Kidney (tissue), 22 donors: ENCODE measurements at places on chromosomes 5 and 9. TPM values are rescaled to one million over a fixed set of nuclear protein-coding genes. Genes with fewer than 3 reads are reported as not detected.

PDE8B gene
- total RNA-seq, result 4.5 TPM

GRCh38 chr9:20476912-20477521 is 145.3 kb downstream of the MLLT3 start:
- DNase-seq, result peak; percentile 16

DNA sequence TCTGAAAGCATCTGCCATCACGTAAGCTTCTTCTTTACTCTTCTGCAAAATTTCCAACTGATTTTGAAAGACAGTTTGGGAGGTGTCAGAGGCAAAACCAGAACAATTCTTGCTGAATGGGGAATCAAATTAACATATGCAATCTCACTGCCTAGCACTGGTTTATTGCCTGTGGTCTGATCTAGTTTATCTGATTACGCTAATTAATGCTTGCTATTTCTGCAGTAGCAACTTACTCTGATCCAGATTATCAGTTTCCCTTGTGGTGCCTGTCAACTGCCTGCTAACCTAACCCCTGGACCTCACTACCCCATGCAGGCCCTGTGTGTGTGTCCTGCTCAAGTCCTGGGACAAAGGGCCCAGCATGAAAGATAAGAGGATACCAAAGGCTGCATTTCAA is 40.3 kb downstream of the CCDC125 start:
- no peak for DNase-seq

- no peak for DNase-seq
These were observed 11.1 kb downstream of the PTTG1 start for GRCh38 chr5:160432787-160433186.

PCDHB2 gene
- total RNA-seq, result 2.9 TPM

DNA sequence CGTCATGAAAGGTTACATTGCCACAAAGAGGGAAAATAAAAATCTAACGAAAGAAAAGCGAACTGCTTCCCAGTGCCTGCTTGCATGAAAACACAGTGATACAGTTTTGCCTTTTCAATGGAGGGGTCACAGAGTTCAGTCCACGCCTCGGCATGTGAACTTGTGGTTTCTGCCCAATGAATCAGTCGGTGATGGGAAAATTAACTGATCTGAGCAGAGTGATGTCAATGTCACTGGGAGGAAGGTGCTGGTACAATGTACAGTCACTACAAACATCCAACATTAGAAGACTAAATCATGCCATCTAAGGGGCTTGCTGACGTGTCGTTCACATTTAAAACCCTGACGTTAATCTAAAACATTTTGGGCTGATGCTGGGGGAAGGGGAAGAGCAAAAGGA is 151.8 kb upstream of the MSX2 start:
- no peak for DNase-seq

DNA sequence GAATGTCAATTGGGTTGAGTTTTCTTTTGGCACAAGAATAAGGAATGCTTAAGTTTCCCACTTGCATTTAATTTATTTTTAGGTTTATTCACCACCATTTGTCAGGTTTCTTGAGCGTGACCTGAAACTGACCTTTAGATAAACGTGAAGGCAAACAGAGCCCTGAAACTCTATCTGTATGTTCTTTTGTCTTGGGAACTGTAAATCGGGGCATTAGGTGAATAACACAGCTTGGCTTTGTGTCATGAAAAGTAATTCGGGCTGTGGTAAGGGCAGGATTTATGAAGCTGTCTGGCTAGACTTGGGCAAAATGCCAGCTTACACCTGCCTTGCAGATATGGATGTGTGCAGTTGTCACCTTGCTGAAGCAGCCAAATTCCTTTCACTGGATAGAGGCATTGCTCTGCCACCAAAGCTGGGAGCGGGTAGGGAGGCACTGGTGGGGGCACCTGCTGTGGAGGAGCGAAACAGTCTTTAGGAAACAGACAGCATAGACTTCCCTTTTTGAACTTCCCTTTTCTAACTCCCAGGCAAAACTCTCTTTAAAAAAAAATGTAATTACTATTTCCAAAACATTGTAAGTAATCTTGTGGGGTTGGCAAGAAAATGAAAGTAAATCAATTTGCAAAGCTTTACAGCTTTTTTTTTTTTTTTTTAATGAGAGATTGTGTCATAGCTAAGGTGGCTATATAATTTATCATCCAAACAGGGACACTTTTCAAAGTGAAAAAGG is 545.2 kb downstream of the CSNK1G3 start:
- DNase-seq, result peak; percentile 85

TRPM6 gene
- total RNA-seq, result 1.3 TPM

DNA sequence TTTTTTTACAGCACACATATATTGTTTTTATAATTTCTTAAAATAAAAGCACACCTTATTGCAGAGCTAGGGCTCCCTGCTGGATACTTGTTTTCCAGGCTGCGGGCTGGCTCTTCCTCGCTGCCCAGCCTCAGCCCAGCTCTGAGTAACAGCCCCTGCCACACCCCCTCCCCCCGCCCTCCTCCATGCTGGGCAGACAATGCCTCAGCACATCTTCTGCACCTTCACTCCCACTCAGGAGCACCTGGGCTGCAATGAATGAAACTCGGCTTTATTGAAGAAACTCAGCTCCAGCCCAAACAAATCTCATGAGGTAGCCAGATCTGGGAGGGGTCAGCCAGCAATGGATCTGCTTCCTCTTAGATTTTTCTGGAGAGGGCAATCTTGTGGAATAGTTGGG is 9.5 kb downstream of the IL9 start:
- no peak for DNase-seq

GRCh38 chr5:138755084-138755748 is 2.0 kb downstream of the CTNNA1 start:
- no peak for DNase-seq

GRCh38 chr5:82924226-82925060 is 152.8 kb downstream of the TMEM167A start:
- DNase-seq, result no peak

GGTA1 gene
- total RNA-seq, result 11.0 TPM

DNA sequence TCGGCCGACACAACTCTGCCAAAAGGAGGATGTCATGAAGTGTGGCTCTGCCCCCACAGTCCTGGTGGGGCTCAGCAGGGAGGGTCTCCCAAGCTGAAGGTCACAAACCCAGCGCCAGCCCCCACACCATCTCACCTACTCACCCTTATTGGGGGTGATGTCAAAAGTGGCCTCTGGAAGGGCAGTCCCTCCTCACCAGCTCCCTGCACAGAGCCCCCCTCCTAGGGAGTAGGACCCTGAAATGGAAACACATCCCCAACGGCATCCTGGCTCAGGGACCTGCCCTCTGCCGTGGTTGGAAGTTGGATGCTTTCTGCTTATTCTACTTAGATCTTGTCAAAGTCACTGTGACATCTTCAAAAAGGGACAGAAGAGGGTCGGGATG is 89.5 kb downstream of the NSUN2 start:
- DNase-seq, result no peak

AGXT2 gene
- total RNA-seq, result 8.0 TPM

ST8SIA4 gene
- total RNA-seq, result 11.6 TPM

UBAC1 gene
- total RNA-seq, result 40.2 TPM

- DNase-seq, result no peak
These were observed 29.8 kb downstream of the MRRF start for GRCh38 chr9:122294531-122294930.

DNA sequence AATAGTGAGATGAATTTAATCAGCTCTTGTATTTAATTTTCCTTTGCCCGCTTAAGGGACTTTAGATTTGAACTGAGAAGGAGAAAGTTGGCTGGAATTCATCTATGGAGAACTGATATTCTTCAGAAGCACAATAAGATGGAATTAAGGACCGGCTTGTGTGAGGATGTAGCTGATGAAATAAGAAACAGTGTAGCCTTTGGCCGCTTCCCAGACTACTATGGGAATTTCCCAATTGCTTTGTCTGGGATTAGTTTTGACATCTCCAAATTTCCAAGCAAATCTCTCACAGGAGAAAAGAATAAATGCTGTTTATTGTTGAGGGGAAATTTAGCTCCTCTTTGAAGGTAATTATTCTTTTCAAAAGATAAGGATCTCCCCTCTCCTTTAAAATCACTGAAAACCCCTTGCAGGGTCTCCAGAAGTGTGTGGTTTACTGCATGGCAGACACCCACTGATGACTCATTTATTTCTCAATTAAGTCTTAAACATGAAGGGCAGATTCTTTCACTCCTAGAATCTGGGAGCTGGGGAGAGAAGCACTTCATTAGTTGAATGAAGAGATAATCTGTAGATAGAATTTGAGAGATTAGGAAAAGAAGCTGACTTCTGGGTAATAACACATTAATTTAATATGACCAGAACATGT is 606.5 kb upstream of the ADAMTS16 start:
- no peak for DNase-seq

GRCh38 chr9:68749579-68750159 is 44.6 kb downstream of the PIP5K1B start:
- DNase-seq, result no peak

AQP3 gene
- total RNA-seq, result 135 TPM

PCDH1 gene
- total RNA-seq, result 147 TPM

PCDHGB4 gene
- total RNA-seq, result 6.1 TPM

DNA sequence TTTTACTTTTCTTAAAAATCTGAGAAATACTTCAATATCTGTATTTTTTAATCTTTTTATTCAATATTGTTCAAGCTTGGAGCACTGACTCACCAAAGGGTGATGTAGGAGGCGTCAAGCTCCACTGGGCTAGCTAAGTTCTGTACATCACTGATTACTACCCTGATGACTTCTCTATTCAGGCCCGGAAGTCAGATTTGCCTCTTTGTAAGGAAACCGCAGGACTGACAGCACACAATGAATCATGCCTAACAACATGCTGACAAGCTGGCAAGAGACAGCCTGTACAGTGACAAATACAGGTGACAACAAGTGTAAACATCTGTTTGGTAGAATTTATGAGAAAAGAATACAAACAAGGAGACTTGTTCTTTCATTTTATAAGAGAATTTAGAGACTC is 627.9 kb upstream of the RORB start:
- peak; percentile 15 for DNase-seq

DNA sequence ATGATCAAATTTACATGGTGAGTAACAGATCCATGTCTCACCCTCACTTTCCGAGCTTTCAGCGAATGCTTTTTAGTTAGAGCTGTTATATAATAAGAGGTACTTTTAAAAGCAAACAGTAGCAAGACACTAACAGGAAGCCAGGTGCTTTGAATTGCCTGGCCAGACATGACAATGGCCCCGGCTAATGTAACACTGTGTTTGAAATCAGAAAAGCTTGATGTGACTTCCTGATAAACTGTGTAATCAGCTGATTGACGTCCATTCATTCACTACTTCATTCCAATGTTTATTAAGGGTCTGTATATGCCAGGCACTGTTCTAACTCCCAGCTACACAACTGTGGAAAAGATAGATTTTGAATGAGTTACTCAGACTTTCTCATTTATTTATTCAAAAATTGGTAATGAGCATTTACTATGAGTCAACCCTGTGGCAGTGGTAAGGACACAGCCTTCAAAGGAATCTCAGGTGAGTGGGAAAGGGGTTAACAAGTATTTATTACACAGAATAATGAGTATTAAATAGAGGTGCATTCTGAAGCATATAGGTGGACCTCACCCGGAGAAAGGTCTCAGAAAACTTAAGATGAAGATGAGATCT is 26.6 kb downstream of the DPYSL3 start:
- no peak for DNase-seq

GRCh38 chr9:83387401-83388185 is 150.6 kb downstream of the FRMD3 start:
- no peak for DNase-seq

CCL28 gene
- total RNA-seq, result 22.8 TPM

DNA sequence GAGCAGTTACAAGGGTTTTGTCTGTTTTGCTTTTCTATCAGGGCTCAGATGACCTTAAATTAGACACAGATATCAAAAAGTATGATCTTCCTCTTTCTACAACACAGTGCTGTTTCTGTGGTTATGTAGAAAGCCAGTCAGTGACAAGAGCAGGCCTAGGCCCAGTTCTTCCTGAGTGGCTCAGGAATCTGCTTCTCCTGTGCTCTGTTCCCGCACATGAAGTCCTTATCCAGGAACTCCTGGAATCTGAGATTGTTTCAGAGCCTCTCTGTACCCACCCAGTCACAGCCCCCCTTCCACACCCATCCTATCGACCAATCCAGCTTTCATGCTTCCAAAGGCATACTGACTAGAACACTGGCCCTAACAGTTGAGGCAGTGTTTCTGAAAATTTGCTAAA is 40.4 kb upstream of the SMU1 start:
- no peak for DNase-seq
